Upper lobe of left lung (tissue), 6 donors: ENCODE measurements at places on chromosomes 7 and 10.
A peak's percentile ranks its signal among the peaks of the same experiment; 100 is the strongest.

GRCh38 chr7:36280840-36281812, 108.5 kb upstream of the ANLN start:
- DNase-seq, result peak; percentile 71

- peak; percentile 53 for DNase-seq
Measured at GRCh38 chr7:64997927-64998391, 7.1 kb upstream of the ZNF117 start.

DNA sequence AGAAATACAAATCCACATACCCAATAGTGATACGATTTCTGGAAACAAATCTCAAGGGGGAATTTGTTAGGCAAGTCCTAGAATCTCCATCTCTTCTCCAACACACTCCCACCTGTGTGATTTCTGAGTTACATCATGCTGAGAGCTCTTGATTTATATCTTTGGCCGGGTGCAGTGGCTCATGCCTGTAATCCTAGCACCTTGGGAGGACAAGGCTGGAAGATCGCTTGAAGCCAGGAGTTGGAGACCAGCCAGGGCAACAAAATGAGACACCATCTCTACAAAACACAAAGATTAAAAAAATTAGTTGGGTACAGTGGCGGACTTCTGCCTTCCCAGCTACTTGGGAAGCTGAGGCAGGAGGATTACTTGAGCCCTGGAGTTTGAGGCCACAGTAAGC, 1.5 kb upstream of the MTPN start:
- DNase-seq, result no peak

DNA sequence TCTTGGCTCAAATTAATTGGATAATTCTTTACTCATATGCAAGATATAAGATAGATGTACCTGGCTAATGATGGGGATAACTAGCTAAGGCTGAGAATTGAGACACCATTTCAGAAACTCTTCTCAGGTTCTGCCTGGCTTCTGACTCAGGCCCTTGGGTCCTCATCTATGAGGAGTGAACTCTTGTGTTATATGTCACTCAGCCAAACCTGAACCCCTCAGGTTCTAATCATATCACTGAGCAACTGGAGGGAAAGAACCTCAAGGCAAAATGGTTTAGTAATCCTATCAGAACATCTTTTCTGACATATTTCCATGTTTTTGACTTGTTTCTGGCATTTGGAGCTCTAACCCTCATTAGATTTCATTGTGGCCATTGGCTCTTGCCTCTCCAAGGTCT, 100.4 kb downstream of the CPED1 start:
- no peak for DNase-seq

DNA sequence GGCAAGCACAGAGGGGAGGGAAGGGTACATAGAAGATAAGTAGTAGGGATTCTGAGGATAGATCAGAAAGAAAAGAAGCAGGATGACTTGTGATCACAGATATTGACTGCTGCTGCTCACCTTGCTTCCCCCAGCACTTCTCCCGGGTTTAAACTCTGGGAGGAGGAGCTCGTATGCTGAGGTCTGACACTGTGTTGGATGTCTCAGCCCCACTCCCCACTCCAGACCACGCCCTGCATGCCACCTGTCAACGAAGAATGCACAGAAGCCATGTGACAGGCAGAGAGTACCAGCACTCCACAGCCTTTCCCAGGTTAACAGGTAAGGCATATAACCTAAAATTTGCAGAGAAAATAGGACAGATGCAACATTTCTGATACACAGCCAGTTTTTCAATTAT, 388.9 kb downstream of the TNS3 start:
- no peak for DNase-seq

GRCh38 chr7:103630318-103630717, 184.3 kb upstream of the SLC26A5 start:
- no peak for DNase-seq

- no peak for DNase-seq
Measured at GRCh38 chr10:127168261-127168660, 28.1 kb downstream of the INSYN2A start.

GRCh38 chr10:35351021-35351420, 14.7 kb downstream of the CCNY start:
- DNase-seq, result no peak

- DNase-seq, result no peak
Measured at GRCh38 chr7:154917808-154918160, 85.1 kb downstream of the PAXIP1 start.

DNA sequence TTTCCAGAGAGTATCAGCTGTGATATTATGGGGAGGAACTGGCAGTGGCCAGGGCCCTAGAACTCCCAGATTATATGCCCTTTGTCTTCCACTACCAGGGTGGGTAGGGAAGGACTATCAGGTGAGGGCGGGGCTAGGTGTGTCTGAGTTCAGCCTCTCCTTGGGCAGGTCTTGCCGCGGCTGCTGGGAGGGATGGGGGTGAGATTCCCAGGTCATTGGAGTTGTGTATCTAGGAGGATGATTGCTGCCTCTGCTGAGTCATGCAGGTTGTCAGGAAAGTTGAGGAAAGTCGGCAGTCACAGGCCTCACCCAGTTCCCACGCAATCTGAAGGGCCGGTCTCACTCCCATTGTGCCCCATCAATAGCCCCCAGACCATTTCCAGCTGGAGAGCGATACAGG, 185.2 kb downstream of the DKK1 start:
- no peak for DNase-seq

GRCh38 chr7:38744746-38745145, 113.6 kb upstream of the AMPH start:
- DNase-seq, result no peak

- no peak for DNase-seq
Measured at GRCh38 chr10:48219194-48219593, 55.3 kb downstream of the FRMPD2 start.

- no peak for DNase-seq
Measured at GRCh38 chr7:12689451-12689850, 2.0 kb downstream of the ARL4A start.

DNA sequence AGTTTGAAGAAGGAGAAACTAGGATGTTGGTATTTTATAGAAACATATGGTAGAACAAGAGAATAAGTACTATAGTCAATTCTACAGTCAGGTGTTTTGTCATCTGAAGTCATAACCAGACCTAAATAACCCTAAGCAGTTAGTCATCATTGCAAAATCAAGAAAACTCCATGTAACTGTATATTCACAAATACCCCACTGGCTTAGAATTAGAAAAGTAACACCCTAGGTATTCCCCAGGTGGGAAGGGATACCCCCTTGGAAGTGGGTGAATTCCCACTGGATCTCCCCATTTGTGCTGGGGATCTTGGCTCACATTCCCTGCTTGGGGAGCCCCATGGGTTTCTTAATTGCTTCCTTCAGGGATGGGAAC, 45.9 kb upstream of the ITGB8 start:
- no peak for DNase-seq

GRCh38 chr7:74718336-74718735, 55.5 kb upstream of the NCF1 start:
- no peak for DNase-seq

DNA sequence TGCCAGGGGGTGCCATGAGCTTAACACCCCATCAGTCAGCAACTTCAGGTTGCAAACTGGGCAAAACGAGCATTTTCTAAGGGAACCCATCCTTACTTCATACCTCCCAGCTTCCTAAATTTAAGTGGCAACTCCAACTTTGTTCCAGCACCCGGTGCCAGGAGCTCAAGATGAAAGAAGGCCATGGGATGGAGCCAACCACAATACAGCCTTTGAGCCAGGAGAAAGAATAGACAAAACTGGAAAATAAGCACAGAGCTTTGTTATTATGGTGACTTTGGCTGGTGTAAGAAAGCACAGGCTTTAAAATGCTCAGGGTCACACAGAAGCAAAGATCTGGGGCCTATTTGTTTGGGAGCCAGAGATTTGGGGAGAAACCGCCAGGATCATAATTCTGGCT, 388.7 kb upstream of the MGMT start:
- no peak for DNase-seq

DNA sequence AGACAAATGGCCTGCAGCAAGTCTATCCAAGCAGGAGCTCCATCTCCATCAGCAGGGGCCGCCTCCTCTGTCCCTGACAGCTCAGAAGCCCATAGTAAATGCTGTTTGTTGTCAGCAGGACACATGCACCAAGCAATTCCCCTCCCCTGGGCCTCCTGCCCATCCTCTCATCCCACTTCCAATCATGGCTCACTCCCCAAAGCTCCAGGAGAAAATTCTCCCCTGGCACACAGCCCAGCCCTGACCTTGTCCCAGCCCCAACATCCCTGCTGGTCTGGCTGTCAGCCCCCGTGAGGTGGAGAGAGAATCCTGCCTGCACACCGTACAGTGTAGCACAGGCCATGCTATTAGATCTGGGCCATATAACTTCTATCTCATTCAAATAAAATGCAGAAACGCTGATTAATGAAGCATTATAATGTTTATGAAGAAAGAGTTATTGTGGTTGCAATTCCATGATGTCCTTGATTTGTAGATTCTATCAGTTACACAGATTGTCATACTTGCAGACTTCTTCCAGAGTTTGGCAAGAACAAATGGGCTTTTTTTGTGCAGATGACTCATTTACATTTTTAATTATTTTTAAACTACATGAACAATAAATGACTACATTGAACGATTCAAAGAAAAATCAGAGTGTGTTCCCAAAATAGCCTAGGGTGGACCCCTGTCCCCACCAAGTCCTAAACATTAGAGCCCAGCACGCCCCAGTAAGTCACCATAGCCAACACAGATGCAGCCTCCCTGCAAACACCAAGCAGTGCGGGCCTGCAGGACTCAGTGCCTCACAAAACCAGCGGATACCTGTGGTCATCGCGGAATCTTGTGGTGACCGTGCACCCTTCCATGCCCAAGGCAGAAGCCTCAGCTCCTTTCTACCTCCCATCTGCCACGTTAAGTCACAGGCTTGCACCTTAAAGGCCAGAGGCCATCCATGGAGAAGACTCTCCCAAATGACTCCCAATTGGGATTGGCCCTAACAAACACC, 70.1 kb downstream of the COBL start:
- no peak for DNase-seq

DNA sequence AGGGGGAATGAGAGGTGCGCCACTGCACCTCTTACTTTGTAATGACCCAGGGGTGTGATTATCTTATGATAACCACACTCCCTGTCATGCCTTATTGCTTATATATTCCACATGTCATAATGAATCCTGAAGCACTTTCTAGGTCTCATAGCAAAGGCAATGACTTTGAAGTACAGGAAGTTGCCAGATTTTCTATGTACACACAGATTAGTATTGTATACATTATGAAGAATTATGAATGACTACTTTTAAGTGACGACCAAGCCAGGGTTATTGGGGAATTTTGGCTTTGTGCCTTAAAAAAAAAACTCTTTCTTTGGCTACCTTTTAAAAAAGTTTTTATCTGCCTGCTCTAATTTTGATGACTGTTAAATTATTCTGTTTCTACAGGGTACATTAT, 269.6 kb downstream of the MDFIC start:
- no peak for DNase-seq

DNA sequence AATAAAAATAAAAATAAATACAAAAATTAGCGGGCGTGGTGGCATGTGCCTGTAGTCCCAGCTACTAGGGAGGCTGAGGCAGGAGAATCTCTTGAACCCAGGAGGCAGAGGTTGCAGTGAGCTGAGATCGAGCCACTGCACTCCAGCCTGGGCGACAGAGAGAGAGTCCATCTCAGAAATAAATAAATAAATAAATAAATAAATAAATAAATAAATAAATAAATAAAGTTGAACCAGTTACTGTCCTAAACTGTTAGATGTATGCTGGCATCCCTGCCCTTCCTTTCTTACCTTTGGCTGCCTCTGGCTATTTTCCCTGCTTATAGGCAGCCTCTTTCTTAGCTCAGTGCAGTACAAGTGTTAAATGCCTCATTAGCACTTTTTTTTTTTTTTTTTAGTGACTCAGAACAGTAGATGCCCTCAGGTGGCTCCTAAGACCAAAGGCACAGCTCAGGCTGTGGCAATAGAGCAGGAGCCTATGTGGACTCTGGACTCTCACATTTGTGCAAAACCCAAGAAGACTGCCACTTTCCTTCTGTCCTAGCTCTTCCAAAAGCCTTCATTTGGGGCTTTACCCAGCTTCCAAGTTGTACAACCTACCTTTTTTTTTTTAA, 30.6 kb upstream of the CABCOCO1 start:
- no peak for DNase-seq

DNA sequence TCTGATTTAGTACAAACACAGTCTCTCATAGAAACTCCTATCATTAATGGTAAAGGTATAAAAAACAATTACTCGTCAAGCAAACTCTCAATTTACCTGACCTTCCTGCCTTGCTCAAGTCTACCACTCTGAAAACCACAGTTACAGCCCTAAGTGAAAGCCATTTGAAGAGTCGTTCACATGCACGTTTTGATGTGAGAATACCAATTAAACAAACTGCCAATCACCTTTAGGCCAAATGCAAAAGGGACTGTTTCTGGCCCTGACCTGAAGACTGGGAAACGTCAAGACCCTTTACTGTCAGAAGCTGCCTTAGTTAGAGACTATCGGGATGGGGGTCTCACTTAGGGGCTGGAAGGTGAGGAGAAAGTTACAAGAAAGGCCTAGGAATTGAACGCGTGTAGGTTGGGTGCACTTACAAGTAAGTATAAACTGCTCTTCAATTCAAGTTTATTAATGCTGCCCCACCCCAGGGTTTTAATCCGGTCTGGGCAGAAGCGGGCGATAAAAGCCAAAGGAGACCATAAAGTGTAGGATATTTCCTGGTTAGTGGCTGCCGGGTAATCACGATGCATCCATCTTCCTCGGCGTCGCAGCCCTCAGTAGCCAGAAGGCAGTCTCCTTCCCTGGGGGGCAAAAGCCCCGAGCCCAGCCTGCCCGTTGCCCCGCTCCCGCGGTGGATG, 935 bp downstream of the TM9SF3 start:
- DNase-seq, result no peak

DNA sequence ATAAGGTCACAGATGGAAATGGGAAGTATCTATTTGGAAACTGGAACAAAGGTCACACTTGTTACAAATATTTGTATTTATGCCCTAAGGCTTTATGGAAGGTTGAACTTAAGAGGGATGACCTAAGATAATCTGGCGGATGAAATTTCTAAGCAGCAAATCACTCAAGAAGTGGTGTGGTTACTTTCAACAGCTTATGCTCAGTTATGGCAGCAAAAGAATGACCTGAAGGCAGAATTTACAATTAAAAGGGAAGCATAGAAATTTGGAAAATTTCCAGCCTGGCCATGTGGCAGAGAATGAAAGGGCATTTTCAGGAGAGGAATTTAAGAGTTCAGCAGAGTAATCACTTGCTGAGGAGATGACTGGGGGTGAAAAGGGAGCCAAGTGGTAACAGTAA, 95.8 kb upstream of the TNS3 start:
- no peak for DNase-seq

DNA sequence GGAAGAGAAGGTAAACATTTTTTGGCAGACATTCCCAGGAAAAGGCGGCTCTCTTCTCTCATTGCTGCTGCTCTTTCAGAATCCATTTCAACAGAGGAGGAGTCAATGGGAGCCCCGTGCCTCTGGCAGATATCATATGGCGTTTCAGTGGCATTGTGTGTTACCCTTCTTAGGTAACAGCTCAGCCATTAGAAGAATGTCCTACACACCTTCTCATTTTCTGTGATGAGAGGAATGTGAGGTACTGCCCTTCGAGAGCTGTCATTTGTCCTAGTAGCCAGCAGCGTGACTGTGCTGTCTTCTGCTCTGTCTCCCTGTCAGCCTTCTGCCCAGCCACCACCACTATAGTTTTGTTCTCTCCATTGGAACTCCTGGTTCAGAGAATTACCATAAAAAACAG, 102.4 kb downstream of the EGFR start:
- DNase-seq, result no peak

GRCh38 chr7:539731-540411, 20.2 kb upstream of the PDGFA start:
- peak; percentile 50 for DNase-seq

- no peak for DNase-seq
Measured at GRCh38 chr10:75104842-75105241, 6.6 kb upstream of the SAMD8 start.
